ELR (cell line): ENCODE measurements at places on chromosomes 11 and 22.
A peak's percentile ranks its signal among the peaks of the same experiment; 100 is the strongest.

DNA sequence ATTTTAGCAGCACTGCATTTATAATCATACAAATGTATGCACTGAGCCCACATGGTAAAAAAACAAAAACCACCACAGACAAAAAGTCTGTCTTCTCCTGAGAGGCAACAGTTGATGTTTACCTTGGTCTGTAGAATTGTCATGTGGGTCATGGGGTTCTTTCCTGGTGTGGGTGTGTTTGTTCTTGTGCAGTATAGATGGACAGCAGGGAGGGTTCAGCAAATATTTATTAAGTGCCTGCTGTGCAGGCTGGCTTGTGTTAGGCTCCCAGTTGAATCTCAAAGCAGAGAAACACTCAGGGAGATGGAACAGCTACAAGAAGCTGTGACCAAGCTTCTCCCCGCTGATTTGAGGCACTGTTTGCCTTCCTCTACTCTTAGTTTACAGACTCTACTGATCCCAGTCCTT lies 82.2 kb downstream of the PISD start:
- no peak for DNase-seq

- peak; percentile 85 for DNase-seq
Measured at GRCh38 chr11:112082729-112083128, 3.8 kb downstream of the TIMM8B start.

- no peak for DNase-seq
Measured at GRCh38 chr11:63907808-63908530, 9.0 kb downstream of the RCOR2 start.

- no peak for DNase-seq
Measured at GRCh38 chr22:30885591-30885990, 83.0 kb downstream of the MORC2 start.

DNA sequence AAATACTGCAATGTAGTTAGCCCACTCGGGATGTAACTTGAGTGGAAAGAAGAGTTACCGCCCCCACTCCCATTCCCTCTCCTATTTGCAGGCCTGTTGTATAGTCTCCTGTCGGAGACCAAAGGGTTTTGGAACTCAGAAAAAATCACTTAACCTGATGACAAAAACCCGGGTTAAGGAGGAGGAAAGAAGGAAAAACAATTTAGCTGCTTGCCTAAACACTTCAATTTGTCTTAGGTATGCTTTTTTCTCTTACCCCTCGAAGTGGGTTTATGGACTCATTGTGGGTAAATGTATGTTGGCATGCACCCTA lies 2.2 kb downstream of the YAP1 start:
- peak; percentile 42 for DNase-seq

GRCh38 chr11:47415949-47416472 lies 7.6 kb downstream of the SLC39A13 start:
- peak; percentile 95 for DNase-seq

DNA sequence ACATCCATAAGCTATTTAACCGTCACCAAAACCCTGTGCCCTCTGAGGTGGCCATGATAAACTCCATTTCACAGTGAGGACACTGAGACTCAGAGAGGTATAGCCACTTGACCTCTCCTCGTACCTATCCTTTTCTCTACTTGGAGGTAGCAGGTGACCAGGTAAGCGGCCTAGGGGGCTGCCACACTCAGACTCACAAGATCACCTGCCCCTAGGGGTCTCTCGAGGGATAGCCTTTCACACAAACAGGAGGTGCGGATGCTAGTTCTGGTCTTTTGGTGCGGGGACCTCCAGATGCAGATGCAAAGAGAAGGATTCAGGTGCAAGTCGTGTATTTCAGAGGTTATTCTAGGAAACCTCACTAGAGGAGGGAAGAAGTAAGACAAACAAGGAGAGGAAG lies 14.6 kb downstream of the MS4A18 start:
- no peak for DNase-seq

DNA sequence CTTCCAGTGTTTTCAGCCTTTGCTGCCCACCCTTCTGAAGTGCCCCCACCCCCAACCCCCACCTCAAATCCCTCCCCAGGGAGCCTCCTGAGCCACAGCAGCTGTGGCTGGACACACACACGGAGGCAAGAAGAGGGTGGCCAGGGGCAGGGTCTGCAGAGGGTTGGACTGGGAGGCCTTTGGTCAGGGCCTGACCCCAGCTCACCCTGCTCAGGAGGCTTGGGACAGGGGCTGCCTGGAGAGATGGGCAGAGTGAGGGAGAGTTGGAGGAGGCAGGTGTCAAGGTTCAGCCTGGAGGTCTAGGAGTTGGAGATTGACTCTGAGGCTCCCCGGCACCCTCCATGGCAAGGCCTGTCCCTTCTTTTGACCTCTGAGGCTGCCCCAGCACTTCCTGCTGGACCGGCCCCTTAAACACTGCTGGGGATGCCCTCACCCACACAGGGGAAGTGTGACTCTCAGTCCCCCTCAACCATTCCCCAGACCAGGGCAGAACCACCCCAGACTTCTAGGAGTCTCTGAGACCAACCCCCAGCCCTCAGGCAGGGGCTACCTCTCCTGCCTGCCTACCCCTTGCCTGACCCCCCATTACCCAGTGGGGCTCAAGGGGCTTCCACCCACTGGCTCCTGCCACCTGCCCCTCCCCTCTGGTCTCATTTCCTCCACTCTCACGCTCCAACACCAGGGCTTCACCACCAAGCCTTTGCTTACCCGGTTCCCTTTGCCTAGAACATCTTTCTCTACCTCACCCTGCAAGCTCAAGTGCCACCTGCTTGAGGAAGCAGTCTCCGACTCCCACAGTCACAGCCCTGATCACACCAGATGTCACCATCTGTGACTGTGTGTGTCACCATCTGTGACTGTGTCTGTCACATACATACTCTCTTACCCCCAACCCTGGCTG lies 8.6 kb downstream of the ARAP1 start:
- DNase-seq, result no peak

- peak; percentile 56 for DNase-seq
Measured at GRCh38 chr22:42856179-42856864, 751 bp downstream of the ARFGAP3 start.

GRCh38 chr11:110329445-110329844 lies 33.0 kb upstream of the RDX start:
- DNase-seq, result no peak

- no peak for DNase-seq
Measured at GRCh38 chr11:116710762-116711161, 62.0 kb downstream of the BUD13 start.

- no peak for DNase-seq
Measured at GRCh38 chr22:37627121-37627520, 12.3 kb upstream of the SH3BP1 start.

- no peak for DNase-seq
Measured at GRCh38 chr11:13292970-13293369, 15.4 kb downstream of the BMAL1 start.

DNA sequence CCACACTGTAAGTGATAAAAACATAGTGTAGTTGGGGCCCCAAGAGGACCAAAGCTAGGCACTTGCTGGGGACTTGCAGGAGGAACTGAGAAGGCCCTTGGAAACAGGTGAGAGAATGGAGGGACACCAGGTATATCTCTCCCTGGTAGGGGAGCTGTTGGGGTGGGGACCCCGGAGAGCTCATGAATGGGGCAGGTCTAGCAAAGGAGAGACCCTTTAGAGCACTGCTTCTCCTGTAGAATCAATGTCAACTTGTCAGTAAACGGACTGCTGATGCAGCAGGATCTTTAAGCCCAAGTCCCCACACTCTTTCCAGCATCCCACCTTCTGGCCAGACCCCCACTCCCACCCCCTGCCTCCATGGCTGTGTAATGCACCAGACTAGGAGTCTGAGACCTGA lies 109.6 kb upstream of the THY1 start:
- no peak for DNase-seq

DNA sequence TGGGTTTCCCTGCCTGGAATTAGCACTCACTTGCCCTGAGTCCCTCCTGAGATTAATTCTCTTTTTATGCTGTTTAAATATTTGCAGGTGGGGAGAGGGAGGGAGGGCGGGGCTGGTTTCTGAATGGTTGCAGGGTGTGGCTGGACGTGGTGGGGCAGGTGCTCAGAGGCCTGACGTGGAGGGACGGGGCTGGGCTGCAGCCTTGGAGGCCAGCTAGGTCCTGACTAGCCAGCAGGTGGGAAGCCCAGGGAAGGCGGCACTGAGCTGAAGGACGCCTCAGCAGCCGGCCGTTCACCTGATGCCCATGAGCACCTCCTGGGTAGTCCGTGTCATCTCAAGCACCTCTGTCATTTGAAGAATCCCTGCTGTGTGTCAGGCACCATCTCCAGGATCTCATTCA lies 21.3 kb downstream of the SGSM1 start:
- no peak for DNase-seq

DNA sequence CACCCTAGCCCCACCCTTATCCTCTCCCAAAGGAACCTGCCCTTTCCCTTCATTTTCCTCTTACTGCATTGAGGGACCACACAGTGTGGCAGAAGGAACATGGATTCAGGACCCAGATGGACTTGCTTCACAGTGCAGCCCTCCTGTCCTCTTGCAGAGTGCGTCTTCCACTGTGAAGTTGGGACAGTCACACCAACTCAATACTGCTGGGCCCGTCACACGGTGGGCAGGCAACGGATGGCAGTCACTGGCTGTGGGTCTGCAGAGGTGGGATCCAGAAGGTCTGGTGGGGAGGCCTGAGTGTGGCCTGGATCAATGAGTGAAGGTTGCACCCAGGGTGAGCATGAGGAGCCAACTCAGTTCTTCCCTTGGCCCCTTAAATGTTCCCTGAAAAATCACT lies 129.9 kb upstream of the B3GAT1 start:
- DNase-seq, result no peak

- no peak for DNase-seq
Measured at GRCh38 chr11:121485216-121485615, 32.4 kb upstream of the SORL1-AS1 start.

DNA sequence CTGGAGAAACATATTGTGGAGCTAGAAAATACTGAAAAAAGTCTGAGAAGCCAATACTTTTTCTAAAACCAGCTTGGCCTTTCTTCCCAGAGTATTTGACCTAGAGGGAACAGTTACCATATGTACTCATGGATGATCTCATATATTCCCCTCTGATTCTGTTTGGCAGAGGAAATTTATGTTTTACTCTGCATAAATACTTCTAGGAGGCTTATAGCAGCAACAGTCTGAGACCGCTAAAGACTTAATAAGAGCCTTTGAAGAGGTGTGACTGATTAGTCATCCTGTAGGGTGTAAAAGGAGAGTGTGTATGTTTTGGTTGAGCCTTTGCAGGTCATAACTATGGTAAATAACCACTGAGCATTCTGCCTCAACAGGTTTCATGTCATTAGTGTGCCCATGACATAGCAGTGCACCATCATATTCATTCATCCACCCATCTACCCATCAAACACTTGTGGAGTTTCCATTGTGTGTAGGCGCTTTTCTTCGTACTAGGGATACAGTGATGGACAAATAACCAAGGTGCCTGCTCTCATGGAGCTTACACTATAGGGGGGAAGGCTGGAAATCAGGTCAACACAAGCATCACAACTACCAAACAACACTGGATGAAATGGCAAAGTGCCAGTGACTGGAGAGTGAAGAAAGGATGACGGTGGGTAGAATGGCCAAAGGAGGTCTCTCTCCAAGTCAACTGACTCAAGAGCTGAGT lies 44.5 kb downstream of the TRAF6 start:
- DNase-seq, result no peak

DNA sequence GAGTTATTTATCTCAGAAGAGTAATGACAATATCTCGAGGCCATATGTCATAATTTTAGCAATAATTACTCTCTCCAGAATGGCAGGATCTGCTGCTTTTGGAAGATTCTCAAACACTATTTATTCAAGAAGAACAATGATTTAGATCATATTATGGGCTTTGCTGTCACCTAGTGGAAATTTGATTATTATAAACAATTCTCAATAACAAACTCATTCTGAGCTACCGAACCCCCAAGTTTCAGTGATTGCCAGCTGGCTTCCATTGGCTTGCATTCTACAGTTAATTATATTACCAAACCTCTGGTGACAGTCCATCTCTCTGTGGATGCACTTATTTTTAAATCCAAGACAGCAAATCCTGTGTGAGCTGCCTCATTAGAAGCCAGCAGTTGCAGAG lies 27.9 kb upstream of the SLC36A4 start:
- DNase-seq, result peak; percentile 24

DNA sequence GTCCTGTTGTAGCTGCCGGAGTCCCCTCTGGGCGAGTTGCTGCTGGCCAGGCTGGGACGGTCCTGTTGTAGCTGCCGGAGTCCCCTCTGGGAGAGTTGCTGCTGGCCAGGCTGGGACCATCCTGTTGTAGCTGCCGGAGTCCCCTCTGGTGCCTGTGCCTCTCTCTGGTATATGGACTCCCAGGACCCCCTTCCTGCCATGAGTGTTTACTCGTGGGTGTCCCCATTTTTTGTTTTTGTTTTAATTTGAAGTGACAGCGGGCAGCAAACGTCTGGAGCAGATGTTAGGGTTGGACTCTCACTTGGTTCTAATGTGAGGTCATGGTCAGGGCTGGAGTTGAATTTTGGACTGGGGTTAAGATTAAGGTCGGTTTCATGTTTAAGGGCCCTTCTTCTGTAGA lies 14.2 kb downstream of the SHANK3 start:
- no peak for DNase-seq

DNA sequence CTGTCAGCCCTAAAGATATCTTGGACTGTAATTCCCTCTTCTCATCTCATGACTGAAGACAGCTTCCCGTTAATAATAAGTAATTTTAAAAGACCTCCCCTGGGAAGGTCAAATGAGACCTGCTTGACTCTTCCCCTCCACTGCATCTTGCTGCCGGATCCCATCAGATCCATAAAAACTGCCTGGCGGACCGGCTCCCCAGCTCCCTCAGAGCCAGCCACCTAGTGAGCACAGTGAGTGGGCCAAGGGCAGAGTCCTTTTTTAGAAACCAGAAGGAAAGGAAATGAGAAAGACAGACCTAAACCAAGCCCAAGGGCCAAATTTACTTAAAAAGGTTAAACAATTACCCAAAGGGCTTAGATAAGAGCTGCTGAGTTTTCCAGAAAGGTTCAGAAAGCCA lies 595.3 kb downstream of the OPCML start:
- DNase-seq, result no peak

- no peak for DNase-seq
Measured at GRCh38 chr22:36185828-36186624, 15.6 kb downstream of the APOL4 start.

- no peak for DNase-seq
Measured at GRCh38 chr11:35247428-35247827, 108.5 kb downstream of the CD44 start.
